ENCODE measurements at places on chromosomes 3 and 15.

DNA sequence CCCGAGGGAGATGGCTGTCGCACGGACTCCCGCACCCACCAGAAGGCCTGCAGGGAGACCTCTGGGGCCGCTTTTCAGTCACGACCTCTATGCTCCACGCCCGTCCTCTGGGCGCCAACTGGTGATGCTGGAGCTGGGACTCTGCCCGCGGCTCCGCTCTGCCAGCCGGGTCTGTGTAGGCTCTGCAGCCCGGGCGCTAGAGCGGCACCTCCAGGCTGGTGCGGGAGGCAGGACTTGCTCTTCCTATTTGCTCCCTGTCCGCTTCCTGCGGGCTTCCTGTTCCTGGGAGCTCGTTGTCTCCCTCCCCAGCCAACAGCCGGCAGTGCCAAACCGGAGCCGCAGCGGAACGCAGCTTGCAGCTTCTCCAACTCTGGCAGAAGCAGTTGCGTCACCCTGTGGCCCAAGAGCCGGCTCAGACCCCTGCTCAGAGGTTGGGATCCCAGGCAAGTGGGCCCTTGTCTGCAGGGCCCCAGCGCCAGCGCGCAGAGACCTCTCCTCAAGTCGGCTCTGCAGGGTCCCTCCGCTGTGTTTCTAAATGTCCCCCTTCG, 285.9 kb downstream of the XXYLT1 start:
- DNase-seq, result no peak

DNA sequence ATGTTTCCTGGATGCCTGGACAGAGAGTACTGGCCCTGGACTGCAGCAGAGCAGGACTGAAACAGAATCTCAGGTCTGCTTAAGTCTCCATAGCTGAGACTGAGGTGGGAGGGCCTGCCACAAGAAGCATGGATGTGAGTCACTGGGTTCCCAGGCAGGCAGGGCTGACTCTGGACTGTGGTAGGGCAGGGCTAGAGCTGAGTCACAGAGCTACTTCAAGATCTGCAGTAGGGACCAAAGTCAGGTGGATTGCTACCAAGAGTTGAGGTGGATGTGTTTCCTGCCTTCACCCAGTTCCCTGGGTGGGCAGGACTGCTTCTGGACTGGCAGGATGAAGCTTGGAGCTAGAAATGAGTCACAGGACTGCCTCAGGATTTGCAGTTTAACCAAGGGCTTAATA, 282.9 kb downstream of the AGBL1 start:
- DNase-seq, result peak; percentile 21

- no peak for DNase-seq
These were observed 296.5 kb downstream of the SLC9A9 start for GRCh38 chr3:143551761-143552160.

DNA sequence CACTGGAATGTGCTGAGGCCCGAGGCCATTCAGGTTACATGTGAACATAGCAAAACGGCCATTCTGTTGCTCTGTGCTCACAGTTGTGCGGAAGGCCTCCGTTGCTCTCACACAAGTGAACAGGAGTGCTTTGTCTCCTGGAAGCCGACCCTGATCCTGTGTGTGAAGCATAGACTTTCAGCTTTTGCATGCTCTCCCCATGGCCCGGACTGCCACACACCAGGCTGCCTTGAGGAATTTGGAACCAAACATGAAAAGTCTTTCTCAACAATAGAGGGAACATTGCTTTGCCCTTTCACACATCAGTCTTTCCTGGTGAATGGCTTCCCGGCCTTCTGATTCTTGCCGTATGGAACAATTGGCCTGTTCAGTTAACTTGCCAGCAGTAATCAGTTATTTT, 154.8 kb upstream of the LRIG1 start:
- no peak for DNase-seq

- DNase-seq, result no peak
These were observed 74.3 kb downstream of the GABRB3 start for GRCh38 chr15:26698555-26698954.

- no peak for DNase-seq
These were observed 29.1 kb downstream of the TF start for GRCh38 chr3:133775309-133775708.
